ENCODE measurements at places on chromosomes 3 and 15. TPM values are rescaled to one million over a fixed set of nuclear protein-coding genes. Genes with fewer than 3 reads are reported as not detected.

GRCh38 chr15:29054171-29055045 is 168.6 kb downstream of the APBA2 start:
- no peak for DNase-seq

- DNase-seq: no peak
These were observed 19.4 kb downstream of the RIOX2 start for GRCh38 chr3:97952872-97953271.

DNA sequence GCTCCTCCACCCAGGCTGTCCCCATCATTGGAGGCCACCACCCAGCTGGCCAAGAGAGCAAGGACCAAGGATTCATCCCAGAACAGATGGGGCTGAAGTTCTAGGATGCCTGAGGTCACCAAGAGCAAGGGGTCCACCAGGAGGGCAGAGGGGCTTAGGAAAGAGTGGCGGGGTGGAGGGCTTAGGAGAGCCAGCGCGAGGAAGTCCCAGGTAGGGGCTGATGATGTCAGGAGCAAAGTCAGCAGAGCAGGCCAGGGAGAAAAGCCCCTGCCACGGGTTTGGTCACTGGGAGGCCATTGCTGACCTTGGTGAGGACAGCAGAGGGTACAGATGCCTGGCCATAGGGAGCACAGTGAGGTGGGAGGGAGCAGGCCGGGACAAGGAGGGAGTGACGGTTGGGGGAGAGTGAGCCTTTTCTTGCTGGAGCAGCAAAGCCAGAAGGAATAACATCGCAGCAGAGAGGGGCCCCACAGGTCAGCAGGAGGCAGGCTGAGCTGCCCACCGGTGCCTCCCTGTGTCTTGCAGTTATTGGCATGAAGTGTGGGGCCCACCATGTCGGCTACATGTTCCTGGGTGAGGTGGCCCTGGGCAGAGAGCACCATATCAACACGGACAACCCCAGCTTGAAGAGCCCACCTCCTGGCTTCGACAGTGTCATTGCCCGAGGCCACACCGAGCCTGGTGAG is 5.2 kb downstream of the PARP3 start:
- DNase-seq: no peak

DNA sequence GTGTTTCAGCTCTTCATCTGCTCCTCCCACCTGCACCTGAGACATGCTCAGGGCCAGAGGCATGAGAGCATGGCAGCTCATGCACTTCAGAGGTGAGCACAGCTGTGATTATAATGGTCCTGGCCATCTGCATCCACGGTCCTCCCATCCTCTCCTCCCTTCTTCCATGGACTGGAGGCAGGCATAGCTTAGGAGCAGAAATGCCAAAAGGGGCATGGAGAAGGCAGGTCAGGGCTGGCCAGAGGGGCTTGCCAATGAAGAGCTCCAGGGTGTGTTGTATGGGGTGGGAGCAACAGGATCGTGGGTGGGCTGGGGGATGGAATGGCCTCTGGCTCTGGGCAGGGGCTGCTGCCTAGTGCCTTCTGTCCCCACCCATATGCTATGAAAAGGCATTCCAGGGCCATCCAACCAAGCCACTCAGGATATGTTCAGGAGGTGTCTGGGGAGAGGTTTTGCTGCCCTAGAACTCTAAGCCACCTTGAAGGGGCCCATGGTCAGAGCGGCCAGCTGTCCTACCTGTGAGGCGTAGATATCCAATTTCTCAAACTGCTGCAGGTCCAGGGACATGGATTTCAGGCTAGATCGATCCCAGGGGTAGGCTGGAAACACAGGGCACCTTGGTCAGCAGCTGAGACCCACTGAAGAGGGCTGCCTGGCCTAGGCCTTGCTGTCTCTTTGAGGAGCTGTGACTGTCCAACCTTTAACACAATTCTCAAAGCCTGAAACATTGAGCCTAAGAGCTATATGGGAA is 26.1 kb downstream of the KY start:
- DNase-seq: no peak

- peak; percentile 67 for DNase-seq
These were observed 212.3 kb upstream of the CFAP20DC start for GRCh38 chr3:59262076-59262498.

DNA sequence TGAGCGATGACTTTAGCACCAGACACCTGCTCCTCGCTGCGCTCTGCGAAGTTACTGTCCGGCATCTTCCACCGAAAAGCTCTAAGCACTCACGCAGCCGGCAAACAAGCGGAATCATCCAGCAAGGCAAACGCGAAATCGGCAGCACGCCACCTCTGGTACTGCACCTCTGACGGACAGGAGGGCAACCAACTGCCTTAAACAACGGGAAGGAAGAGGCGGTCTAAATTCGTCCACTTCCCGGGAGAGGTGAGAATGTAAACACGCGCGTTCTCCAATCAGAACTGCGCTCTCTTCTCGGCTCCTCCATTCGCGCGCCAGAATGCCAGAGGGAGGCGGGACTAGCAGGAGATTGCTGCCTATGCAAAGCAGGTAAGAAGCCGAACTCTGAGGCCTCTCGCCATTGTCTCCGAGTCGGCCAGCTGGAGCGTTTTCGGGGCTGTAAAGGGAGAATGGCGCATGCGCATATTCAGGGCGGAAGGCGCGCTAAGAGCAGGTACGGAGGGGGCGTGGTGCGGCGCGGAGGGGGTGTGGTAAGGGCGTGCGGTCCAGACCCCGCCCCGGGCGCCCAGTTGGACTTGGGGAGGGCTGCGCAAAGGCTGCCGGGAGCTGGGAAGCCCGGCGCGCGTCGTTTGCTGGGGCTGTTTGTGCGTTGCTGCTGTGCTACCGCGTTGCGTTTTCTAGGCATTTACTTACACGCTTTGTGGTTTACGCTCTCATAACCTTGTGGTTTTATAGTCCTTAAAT is at the start of the genes BTD and HACL1:
Gene BTD, plus strand, starts transcription at position 347 of the 747 bp plus-strand sequence. CDS start 33,695 bp downstream, outside the sequence.
Gene HACL1, minus strand, starts transcription at position 171 of the 747 bp plus-strand sequence. Its CDS starts 106 bp downstream, at position 65.
- DNase-seq: peak; percentile 99

GRCh38 chr3:56188201-56188600 is 280.1 kb downstream of the ERC2 start:
- DNase-seq: no peak

DNA sequence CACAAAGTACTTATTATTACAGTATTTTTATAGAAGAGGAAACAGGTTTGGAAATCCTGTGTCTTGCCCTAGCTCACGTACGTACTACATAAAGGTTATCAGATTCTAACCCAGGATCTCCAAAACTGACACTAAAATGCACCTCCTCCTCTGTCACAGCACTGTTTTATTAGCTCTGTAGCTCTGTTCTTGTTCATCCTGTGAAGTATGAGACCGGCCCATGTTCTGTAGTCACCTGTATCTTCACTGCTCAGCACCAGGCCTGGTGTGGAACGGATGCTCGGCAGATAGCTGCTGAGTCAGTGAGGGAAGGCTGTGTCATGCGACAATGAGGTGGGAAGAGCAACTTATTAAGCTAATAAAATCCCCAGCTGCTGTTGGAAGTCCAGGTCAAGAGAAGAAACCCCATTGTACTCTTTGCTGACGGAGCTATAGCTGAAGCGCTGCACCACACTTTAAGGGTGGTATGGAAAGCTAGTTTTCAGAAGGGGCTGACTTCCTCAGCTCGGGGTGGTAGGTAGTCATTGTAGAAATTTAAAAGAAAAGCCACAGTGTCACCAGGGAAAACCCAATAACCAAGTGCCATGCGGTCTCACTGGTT is 22.8 kb downstream of the BCL2A1 start:
- no peak for DNase-seq

DNA sequence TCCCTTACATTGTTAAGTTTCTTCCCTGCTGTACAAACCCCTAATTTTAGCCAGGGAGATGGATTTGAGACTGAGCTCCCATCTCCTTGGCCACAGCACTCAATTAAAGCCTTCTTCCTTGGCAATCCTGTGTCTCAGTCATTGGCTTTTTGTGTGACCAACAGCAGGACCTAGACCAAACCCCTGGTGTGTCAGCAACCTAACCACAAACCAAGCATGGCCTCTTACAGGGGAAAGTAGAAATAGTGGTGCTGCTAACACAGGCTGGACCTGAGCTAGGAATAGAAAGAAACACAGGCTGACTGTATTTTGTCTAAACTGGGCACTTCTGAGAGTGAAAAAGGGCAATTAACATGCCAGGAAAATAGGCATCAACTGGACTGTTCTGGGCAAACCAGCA is 37.9 kb downstream of the PPCDC start:
- no peak for DNase-seq

DNA sequence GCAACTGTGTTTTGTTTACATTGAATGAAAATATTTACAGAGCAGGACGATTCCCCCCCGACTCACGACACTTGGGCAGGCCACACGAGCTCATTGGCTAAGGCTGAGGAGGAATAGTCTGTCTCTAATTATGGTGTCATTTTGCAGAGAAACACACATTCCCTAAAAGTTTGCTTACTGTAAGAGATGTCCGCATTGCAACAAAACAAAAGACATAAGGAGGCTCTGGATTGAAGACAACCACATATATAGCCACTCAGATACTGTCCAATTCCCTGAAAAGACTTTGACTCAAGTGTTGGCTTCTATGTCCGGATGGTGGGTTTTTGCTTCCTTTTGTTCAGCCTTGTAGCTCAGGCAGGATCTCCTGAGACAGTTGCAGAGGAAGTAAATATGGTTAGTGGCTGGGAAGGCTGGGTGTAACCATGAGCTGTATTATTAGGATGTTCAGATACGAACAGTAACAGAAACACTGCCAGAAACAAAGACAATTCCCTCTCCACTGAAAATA is 170.4 kb downstream of the KLHL25 start:
- no peak for DNase-seq

- DNase-seq: no peak
These were observed 23.2 kb downstream of the SFMBT1 start for GRCh38 chr3:53022647-53023046.

DNA sequence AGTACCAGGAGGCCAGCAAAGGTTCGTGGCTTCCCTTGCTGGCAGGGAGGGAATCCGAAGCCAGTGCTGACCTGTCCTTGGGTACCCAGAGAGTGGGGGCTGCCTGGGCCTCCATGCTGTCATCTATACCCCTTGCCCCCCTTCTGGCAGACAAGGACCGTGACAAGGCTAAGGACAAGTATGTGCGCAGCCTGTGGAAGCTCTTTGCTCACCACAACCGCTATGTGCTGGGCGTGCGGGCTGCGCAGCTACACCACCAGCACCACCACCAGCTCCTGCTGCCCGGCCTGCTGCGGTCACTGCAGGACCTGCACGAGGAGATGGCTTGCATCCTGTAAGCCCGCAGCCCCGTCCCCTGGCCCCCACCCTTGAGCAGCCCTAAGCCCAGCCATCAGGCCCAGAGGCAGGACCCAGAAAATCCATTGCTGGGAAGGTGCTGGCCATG is 2.8 kb downstream of the FES start:
- DNase-seq: no peak

DNA sequence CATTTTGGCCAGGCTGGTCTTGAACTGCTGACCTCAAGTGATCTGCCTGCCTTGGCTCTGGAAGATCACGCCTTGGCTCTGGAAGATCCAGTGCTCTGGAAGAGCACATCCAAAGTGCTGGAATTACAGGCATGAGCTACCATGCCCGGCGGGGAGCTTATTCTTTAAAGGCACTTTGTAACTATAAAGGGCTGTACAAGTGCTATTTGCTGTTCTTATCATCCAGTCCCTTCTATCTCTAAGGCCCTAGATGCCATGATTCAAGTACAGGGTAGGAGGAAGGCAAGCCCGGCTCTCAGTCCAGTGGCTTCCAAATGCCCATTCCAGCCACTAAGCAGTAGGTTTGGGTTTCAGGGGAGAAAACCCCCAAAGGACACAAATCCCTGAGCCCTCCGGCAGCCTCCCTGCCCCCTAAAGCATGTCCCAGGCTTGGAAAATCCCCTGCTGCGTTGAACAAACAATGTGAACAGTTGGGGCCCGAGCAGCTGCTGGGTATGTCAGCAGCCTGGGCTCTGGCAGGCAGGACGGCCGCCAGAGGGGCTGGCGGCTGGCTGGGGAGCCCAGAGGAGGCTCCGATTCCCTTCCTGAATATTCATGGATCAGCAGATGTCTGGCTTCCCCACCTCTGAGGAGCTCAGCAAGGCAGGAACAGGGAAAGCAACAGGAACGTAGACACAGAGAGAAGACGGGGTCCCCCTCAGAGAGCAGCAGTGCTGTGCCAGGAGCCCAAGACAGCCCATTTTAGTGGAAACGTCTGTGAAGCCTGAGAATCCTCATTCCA is 7.7 kb downstream of the IGDCC4 start:
- no peak for DNase-seq

- DNase-seq: no peak
These were observed 34.9 kb downstream of the TSPAN3 start for GRCh38 chr15:77035999-77036471.

- DNase-seq: peak; percentile 36
These were observed 738 bp downstream of the COMMD2 start for GRCh38 chr3:149751551-149751950.

DNA sequence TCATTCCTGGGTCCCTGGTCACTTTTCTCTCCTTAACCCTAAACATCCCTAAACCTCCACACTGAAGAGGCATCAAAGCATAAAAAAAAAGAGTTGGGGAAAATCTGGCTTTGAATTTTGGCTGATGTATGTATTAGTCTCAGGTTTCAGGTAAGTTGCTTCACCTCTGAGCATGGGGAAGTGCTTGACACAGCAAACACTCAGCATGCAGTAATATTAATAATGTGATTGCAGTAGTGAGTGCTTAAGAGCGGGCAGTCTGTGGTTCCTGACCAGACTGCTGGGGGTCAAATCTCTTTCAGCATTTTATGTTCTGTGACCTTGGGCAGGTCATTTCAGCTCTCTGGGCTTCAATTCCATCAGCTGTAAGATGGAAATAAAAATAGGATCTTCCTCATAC is 467.9 kb downstream of the SOX2 start:
- DNase-seq: no peak

GRCh38 chr15:86384186-86384585 is 304.5 kb downstream of the AGBL1 start:
- DNase-seq: no peak

DNA sequence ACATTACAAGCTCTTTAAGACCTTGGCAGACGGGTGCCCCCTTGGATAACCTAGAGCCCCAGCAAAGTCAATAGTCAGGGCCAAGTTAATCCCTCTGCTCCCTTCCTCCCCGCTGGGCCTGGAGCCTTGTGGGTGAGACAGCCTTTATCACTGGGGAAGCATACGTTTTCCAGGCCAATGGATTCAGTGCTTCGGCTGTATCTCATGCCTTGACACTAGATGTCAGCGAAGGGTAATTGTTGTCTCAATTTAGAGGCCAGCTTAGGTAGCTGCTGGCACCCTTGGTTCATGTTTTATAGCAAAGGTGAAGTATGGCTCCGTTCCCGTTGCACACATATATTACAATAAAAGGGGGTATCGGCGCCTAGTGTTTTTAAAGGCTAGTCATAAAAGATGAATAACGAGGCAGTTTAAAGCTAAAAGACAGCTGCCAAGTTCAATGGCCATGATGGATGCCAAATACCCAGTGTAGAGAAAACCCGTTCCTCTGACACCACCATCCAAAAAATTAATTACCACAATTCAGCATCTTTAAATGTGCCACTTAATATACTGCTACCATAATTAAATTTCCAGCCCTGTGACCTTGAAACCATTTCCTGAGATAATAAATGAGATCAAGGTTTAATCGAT is 52.3 kb upstream of the BNIP2 start:
- no peak for DNase-seq

Gene SEMA7A
- 39.0 TPM for total RNA-seq

Gene RASGRF1
- total RNA-seq: 9.4 TPM

Gene TRH
- total RNA-seq: not detected

Gene EXOG
- total RNA-seq: 38.3 TPM

Gene RARRES1
- not detected for total RNA-seq

Gene GOLGA8S
- 0.12 TPM for total RNA-seq
